ENCODE measurements at places on chromosomes 1 and 21.

GRCh38 chr1:206479183-206480125 is 9.2 kb downstream of the IKBKE start:
- DNase-seq = peak; percentile 82

- no peak for DNase-seq
These were observed 676 bp upstream of the PADI2 start for GRCh38 chr1:17119773-17120480.

- no peak for DNase-seq
These were observed 58.0 kb downstream of the ACP6 start for GRCh38 chr1:147612366-147612765.

GRCh38 chr1:28449904-28450303 is 55.9 kb upstream of the RCC1 start:
- peak; percentile 80 for DNase-seq

GRCh38 chr1:19461220-19461554 is 24.2 kb downstream of the CAPZB start:
- no peak for DNase-seq

GRCh38 chr1:99943223-99943794 is 26.5 kb upstream of the SLC35A3 start:
- peak; percentile 56 for DNase-seq

DNA sequence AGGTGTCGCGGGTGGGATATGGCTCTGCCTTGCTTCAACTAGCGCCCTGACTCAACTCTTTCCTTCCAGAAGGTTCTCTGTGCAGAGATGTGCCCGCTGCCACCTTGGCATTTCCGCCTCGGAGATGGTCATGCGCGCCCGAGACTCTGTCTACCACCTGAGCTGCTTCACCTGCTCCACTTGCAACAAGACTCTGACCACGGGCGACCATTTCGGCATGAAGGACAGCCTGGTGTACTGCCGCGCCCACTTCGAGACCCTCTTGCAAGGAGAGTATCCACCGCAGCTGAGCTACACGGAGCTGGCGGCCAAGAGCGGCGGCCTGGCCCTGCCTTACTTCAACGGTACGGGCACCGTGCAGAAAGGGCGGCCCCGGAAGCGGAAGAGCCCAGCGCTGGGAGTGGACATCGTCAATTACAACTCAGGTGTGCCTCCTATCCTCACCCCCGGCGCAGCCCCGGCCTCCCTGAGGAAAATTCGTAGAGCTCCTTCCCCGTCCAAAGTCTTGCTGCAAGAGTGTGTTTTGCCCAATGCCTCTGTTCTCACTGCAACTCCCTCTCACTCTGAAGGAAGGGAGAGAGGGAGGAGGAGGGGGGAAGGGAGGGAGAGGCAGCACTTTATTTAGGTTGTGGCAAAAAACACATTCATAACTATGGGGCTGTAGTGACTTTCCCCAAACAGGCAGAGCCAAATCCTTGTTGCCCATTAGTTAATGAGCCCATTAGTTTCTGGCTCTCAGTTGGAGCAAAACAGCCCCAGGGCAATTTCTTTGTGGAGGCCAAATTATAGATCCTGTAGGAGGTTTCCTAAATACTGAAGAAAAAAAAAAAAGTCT is 4.3 kb downstream of the LHX9 start:
- no peak for DNase-seq

- DNase-seq = peak; percentile 86
These were observed 200.7 kb upstream of the RAB4A start for GRCh38 chr1:229070168-229070567.

DNA sequence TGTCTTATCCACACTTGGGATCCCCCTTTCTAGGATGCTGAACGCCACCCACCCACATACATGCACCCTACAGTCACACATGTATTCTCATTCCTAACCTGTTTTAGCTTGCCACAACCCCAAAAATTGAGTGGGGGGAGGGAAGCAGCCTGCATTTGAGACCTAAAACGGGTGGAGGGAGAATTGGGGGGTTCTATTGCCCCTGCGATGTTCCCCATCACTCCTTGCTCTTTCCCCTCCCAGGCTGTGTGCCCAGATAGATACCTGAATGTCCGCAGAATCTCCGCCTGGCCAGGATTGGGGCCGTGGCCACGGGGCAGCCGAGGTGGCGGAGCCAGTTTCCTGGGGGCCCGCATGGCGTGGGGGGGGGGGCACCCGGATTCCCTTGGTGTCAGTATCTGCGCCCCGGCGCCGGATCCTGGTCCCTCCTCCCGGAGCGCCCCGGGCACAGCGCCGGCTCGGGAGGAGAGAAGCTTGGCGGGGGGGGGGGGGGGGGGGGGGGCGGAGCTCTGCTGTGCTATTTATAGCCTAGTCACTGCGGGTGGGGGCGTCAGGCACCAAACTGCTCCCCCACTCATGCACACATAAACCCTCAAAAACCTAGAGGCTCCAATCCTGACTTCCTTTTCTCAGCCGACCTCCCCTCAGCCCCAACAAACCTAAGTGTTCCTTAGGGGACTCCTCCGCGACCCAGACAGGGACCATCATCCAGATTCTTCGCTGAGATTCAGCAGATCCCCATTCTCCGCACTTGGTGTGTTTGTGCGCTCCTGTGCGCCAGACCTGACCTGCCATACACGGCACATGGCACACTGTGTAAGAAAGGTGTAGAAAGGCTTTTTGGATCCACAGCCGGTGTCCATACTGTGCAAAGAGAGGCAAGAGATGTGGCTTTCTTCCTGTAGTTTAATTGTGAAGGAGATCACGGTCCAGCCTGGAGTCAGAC is 1.9 kb downstream of the ANKRD34A start:
- DNase-seq = peak; percentile 13

DNA sequence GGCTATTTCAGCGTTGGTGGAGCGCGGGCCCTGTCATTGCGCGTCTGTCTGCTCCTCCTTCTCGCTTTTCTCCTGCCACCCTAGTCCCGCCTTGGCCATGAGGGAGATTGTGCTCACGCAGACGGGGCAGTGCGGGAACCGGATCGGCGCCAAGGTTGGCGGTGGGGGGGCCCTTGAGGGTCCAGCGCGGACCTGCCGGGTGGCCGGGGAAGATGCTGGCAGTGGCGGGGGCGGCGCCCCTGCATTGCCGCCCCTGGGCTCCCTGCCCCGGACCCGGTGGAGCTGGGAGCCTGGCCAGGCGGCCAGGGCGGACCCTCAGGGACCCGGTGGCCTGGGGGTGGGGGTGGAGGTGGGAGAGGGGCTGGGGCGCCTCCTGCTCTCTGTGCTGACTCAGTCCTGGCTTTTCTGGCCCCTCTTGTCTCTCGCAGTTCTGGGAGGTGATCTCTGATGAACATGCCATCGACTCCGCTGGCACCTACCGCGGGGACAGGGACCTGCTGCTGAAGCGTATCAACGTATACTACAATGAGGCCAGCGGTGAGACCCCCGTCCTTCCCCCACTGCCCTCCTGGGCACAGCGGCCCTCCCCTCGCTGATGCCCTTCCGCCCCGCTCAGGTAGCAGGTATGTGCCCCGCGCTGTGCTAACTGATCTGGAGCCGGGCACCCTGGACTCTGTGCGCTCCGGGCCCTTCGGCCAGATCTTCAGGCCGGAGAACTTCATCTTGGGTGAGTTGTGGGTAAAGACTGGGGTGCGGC is 58.3 kb upstream of the MAP1LC3C start:
- no peak for DNase-seq
